ENCODE measurements at places on chromosomes 7 and 10. TPM values are rescaled to one million over a fixed set of nuclear protein-coding genes. Genes with fewer than 3 reads are reported as not detected.

- no peak for DNase-seq
- peak overlapping the region; percentile 76 for H3K4me3 ChIP-seq
- H3K27ac ChIP-seq, result peak overlapping the region; percentile 86
- no peaks in the 10 kb centered on the region for H3K36me3 ChIP-seq
- no peaks in the 10 kb centered on the region for H3K27me3 ChIP-seq
Observed at GRCh38 chr10:93481637-93482144, 443 bp downstream of the MYOF start.

DNA sequence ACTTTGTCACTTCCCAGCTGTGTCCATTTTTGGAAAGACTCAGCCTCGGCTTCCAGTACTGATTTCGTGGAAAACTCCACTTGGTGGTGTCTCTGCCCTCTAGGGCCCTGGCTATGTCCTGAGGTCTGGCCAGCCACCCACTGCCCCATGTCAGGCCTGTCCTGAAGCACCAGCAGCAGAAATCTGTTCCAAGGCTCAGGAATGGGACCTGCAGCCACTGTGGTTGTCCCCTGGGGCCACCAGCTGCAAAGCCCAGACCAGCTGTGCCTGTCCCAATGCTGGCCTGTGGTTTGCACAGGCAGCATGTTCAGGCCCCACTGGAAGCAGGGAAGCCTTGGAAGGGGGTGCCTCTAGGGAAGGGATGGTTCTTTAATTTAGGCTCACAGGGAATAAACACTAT lies 21.2 kb downstream of the CXCL12 start:
- DNase-seq, result no peak
- no peaks in the 10 kb centered on the region for H3K4me1 ChIP-seq

- H3K4me1 ChIP-seq, result peaks cover 21% of the 10 kb centered on the region
- H3K27me3 ChIP-seq, result no peaks in the 10 kb centered on the region
- no peak for DNase-seq
- no peaks in the 10 kb centered on the region for H3K36me3 ChIP-seq
- no peak overlapping the region for H3K4me3 ChIP-seq
Observed at GRCh38 chr10:70743879-70744278, 41.3 kb downstream of the TBATA start.

DNA sequence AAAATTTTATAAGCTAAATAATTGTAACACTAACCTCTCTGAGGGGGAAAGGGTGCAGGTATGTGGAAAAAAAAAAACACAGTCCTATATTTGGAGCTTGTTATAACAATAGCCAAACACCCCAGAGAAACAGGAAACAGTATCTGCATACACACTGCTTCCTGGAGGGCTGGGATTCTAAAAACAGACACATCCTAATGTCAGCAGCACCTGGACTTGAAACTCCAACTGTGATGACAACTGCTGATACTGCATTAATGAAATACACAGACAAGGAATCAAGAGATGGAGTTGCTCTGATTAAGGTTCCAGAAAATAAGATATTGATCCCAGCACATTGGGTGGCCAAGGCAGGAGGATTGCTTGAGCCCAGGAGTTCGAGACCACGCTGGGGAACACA lies 9.3 kb downstream of the DAGLB start:
- H3K27ac ChIP-seq, result no peak overlapping the region
- DNase-seq, result no peak
- H3K27me3 ChIP-seq, result no peaks in the 10 kb centered on the region
- H3K4me1 ChIP-seq, result no peaks in the 10 kb centered on the region

The LIPF gene
- total RNA-seq, result not detected

DNA sequence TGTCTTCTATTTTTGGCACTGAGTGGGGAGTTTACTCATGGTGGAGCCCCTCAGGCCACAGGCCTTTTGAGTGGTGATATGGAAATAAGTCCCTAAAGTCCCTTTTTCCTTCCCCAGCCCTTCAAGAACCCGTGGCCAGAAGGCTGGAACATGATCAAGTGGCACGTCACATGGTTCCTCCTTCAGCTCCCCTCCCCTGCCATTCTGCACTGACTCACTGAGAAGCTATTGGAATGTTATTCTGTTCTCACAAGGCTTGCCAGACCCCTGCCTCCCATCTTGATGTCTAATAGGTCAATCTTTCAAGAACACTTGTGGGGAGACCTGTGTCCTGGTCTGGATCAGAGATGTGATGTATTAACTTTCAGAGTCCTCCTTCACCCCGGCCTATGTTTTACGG lies 279.8 kb downstream of the SEC23IP start:
- H3K27me3 ChIP-seq, result no peaks in the 10 kb centered on the region
- H3K4me1 ChIP-seq, result no peaks in the 10 kb centered on the region
- H3K36me3 ChIP-seq, result no peaks in the 10 kb centered on the region
- no peak for DNase-seq
- no peak overlapping the region for H3K4me3 ChIP-seq

DNA sequence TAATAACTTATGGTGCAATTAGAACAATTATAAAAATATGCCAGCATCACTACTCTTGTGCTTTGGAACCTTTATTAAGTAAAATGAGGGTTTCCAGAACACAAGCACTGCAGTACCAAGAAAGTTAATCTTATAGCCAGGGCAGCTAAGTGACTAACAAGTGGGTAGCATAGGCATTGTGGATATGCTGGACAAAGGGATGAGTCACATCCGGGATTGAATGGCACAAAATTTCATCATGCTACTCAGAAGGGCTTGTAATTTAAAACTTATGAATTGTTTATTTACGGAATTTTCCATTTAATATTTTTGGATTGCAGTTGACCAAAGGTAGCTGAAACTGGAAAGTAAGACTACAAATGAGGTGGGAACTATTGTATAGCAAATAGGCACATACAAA lies 250.6 kb downstream of the C7orf25 start:
- no peak overlapping the region for H3K27ac ChIP-seq
- no peaks in the 10 kb centered on the region for H3K27me3 ChIP-seq
- H3K4me3 ChIP-seq, result no peak overlapping the region
- H3K4me1 ChIP-seq, result no peaks in the 10 kb centered on the region
- no peaks in the 10 kb centered on the region for H3K36me3 ChIP-seq
- no peak for DNase-seq

DNA sequence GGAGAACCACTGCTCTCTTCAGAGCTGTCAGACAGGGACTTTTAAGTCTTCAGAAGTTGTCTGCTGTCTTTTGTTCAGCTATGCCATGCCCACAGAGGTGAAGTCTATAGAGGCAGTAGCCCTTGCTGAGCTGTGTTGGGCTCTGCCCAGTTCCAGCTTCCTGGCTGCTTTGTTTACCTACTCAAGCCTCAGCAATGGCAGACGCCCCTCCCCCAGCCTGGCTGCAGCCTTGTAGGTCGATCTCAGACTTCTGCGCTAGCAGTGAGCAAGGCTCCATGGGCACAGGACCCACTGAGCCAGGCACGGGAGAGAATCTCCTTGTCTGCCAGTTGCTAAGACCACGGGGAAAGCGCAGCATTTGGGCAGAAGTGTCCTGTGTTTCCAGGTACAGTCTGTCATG lies 12.1 kb upstream of the CPA2 start:
- H3K4me3 ChIP-seq, result no peak overlapping the region
- H3K27ac ChIP-seq, result no peak overlapping the region
- no peaks in the 10 kb centered on the region for H3K4me1 ChIP-seq
- H3K27me3 ChIP-seq, result no peaks in the 10 kb centered on the region

The INSIG1 gene
- 83.2 TPM for total RNA-seq

The HOXA5 gene
- 0.35 TPM for total RNA-seq

DNA sequence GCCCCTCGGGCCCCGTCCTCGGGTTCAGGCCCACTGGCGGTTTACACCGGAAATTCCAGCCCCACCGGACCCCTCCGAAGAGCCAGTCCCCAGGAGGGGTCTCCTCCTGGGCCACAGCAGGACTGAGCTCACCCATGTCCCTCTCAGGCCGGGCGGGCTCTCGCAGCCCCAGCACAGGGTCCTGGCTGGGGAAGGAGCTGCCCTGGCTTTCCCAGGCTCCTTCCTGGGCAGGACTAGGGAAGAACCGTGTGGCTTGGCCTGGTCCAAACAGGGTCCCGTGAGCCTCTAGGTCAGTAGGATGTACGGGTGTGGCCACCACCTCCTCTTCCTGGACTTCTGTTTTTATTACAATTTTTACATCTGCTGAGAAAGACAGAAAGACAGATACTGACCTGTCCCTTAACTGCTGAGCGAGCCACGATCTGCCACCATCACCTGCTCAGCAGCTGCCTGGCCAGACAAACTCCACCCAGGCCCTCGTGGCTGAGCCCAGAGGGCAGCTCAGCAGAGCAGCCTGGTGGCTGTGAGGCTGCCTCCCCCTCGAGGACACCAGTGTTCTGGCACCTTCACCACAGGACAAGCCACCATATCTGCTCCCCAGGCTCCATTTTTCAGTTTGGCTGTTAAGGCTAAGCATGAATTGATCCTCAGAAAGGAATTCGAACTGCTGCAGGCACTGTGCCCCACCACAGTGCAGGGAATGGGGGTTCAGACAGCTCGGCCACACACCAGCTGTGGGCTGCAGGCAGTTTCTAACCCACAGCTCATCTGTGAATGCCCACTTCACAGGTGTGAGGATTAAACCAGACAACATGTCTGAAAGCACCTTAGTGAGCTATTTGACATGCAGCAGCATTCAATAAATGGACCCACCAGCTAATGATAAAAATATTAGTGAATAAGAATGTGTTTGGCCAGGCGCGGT lies 14.5 kb upstream of the ZNF777 start:
- DNase-seq, result no peak
- peaks cover 51% of the 10 kb centered on the region for H3K36me3 ChIP-seq
- H3K27me3 ChIP-seq, result no peaks in the 10 kb centered on the region
- H3K27ac ChIP-seq, result no peak overlapping the region
- H3K4me3 ChIP-seq, result no peak overlapping the region

The DYNC1I1 gene
- total RNA-seq, result 69.1 TPM

DNA sequence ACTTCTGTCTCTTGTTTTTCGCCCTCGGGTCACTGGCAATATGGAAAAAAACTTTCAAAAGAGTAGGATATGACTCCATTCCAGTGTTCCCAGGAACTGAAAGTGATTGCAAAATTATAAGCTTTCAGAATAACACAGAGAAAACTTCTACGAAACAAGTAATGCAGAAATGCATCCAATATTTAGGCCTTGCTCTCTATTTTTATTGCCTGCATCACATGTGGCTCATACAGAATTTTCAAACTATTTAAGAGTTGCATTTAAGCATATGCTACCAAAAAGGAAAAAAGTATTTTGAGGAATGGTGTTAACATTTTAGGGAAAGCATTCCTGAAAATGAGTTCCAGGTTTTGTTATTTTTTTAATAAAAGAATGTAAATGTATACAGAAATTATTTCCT lies 228.0 kb downstream of the CACNB2 start:
- DNase-seq, result no peak
- no peak overlapping the region for H3K27ac ChIP-seq
- peaks cover 5% of the 10 kb centered on the region for H3K4me1 ChIP-seq

- H3K4me3 ChIP-seq, result peak overlapping the region; percentile 26
- H3K27me3 ChIP-seq, result no peaks in the 10 kb centered on the region
- peak; percentile 72 for DNase-seq
- H3K4me1 ChIP-seq, result peaks cover 36% of the 10 kb centered on the region
- H3K27ac ChIP-seq, result peak overlapping the region; percentile 90
Observed at GRCh38 chr7:36115448-36116321, 37.4 kb upstream of the EEPD1 start.
